ENCODE measurements at places on chromosomes 11 and 22. TPM values are rescaled to one million over a fixed set of nuclear protein-coding genes. Genes with fewer than 3 reads are reported as not detected.

GRCh38 chr11:107791343-107792048, 67.1 kb downstream of the SLC35F2 start:
- DNase-seq, result peak; percentile 20

DNA sequence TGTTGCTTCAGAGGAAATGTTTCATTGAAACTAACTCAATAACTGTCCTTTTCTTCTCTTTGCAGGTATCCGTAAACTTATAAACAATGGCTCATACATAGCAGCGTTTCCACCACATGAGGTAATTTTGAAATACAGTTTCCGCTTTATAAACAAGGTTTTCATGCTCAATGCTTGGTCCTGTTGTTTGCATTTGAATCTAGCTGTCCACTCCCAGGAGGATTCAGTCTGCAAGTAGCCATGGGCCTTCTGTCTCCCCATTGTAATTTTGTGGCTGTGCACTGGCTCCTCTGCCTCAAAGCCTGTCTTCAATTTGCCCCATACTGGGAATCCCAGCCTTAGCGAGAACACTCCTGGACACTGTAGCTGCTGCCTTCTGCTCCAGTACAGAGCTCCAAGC, 34.7 kb downstream of the MUC15 start:
- DNase-seq, result no peak

- DNase-seq, result no peak
These were observed 124.3 kb upstream of the TOP3B start for GRCh38 chr22:22106855-22107254.

The MMP12 gene
- 1.5 TPM for total RNA-seq

The PRR5 gene
- total RNA-seq, result 5.0 TPM

The ZFP91 gene
- 45.8 TPM for total RNA-seq

DNA sequence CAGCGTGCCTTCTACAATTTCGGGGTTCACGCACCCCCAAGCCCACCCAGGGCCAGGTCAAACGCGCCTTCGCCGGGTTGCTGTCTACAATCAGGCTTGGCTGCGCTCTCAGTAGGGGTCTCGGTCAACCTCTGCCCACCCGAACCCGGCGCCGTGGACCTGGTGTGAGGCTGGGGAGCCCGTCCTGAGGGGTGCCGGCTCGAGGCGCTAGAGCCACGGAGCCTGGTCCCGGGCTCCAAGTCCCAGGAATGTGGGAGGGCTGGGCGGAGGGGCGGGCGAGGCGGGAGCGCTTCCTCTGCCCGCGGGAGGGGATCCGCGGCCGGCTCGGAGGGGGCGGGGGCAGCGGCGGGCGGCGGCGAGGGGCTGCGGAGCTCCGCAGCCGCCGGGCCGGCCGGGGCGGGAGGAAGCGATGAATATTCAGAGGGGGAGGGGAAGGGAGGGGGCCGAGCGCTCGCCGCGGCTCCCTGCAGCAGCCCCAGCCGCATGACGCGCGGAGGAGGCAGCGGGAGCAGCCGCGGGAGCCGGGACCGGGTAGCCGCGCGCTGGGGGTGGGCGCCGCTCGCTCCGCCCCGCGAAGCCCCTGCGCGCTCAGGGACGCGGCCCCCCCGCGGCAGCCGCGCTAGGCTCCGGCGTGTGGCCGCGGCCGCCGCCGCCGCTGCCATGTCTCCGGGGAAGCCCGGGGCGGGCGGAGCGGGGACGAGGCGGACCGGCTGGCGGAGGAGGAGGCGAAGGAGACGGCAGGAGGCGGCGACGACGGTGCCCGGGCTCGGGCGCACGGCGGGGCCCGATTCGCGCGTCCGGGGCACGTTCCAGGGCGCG, at the start of gene PTPRJ:
Gene PTPRJ, plus strand, starts transcription at position 472 of the 819 bp plus-strand sequence. CDS start 354 bp downstream, outside the sequence.
- DNase-seq, result no peak

GRCh38 chr11:104870910-104871309, 27.4 kb downstream of the CASP12 start:
- no peak for DNase-seq

DNA sequence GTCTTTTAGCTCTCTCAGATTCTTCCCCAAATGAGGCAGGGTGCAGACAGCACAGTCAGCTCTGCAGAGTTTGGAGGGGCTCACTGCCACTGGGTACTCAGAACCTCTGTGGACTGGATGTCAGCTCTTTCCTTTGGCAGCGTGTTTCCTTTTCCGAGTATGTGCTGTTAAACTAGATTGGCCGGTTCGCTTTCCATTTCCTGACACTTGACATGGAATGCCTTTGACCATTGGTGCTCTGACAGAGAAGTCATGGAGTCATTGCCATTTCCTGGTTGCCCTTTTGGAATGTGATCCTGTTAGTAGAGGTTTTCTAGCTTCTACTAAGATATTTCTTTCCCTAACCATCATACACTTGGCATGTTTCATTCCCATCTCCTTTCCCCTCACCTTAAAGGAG, 86.7 kb downstream of the SWAP70 start:
- no peak for DNase-seq

DNA sequence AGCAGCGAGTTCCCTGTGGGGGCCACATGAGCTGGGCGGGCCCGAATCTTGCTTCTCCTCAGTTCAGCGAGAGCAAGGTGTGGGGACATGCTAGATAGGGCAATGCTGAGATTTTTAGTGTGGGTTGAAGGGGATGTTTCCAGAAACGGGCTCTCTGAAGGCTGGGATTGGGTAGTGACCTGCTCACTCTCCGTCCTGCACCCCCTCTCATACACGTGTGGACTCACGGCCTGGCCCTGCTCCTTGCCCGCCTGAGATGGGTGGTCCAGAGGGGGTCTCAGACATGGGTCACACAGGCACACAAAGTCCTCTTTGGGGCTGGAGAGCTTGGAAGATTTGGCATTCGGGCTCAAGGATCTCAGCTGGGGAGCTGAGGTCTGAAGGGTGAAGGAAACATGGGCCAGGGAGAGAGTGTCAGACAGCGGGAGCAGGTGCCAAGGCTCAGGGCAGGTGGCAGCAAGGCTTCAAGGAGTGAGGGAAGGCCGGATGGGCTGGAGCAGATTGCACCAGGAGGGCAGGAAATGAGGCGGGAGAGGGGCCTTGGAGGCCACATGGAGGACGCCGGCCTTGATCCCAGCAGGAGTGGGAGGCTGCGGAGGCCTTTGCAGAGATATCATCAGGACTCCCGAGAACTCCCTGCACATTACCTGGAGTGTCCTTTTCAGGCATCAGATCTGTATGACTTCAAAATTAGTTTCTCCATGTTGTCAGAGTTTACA, 74.1 kb downstream of the PARVB start:
- DNase-seq, result no peak

DNA sequence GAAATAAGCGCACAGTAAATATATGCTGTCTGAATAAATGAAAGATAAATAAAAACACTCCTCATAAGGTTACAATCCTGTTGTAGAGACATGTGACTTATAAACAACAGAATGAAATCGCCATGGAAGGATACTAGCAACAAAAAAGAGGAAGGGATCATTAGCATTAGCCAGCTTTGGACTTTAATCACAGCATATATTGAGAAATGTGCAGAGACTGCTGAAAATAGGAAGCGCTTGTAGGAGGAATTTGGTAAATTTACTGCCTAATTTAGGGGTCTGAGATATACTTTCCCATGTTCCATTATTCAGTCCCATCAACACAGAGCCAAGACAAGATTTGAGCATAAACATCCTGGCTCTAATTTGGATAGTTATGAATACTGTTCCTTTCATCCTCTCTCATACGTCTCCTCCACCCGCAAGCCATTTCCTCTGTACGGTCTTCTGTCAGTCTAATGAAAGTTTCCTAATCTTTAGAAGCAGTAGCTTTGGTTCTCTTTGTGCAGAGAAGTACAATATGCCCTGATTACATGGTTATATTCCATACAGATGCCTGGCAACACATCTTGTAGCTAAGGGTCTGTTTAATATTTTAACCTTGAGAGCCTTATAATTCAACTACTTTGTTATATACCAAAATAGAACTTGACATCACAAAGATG, 37.1 kb upstream of the AKIP1 start:
- no peak for DNase-seq

The OR8D1 gene
- not detected for total RNA-seq

GRCh38 chr11:118691926-118692830, 12.7 kb upstream of the TREH start:
- DNase-seq, result peak; percentile 31

DNA sequence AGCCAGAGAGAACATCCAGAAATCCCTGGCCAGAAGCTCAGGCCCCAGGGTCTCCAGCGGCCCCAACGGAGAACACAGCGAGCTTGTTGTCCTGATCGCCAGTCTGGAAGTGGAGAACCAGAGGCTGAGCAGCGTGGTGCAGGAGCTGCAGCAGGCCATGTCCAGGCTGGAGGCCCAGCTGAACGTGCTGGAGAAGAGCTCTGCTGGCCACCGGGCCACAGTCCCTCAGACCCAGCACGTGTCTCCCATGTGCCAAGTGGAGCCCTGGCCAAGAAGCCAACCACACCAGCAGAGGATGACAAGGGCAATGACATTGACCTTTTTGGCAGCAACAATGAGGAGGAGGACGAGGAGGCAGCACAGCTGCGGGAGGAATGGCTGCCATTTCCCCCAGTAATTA, 20.6 kb upstream of the SCGB1D1 start:
- no peak for DNase-seq

The SLC22A25 gene
- total RNA-seq, result not detected

- DNase-seq, result no peak
These were observed 68.4 kb downstream of the ELFN2 start for GRCh38 chr22:37358917-37359316.

The UFD1 gene
- total RNA-seq, result 71.1 TPM

DNA sequence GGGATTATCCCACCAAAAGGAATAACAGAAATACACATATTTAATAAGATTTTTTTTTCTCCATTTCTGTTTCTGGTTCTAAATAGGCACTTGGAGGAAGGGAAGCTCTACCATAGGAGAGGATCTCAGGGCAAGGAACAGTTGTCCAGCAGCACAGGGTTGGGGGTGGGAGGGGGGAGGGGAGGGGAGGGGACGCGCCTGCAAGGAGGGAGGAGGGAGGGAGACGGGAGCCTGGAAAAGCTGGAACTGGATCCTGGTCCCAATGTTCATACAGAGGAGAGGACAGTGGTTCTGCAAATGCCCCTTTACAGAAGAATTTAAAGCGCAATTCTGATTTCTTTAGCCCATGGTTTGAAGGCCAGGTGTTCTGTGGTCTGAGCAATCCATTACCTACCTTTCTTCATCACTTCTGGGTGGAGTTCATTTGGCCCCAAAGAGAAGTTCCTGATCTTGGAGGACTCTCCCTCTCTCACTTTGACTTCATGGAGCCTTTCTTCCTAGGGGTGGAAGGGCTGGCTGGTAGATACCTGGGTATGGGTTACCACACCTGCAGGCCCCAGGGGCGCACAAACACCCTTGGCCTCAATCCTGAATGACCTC, 348.9 kb upstream of the NCAM1 start:
- DNase-seq, result no peak

The KCNE3 gene
- total RNA-seq, result 0.08 TPM

The CCDC81 gene
- not detected for total RNA-seq

DNA sequence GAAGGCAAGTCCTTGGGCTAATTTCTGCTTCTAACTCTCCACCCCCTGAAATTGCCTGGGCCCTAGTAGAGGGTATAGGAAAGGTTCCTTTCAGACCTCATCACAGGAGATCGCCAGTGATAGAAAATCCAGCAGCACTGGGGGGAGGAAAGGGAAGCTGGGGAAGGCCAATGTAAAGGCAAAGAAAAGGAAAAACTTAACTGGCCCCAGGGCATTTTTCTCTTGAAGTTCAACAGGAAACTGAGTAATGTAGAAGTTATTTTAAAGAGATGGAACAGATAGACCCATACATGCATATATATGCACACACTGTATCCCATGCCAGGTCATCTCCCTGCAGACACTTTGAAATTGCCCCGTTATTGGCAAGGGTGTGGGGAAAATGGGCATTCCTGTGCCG, 134.0 kb downstream of the TRIM44 start:
- DNase-seq, result no peak

- no peak for DNase-seq
These were observed 151.6 kb upstream of the E2F8 start for GRCh38 chr11:19392321-19392720.

The TSPAN32 gene
- total RNA-seq, result 0.81 TPM

The MAJIN gene
- not detected for total RNA-seq

DNA sequence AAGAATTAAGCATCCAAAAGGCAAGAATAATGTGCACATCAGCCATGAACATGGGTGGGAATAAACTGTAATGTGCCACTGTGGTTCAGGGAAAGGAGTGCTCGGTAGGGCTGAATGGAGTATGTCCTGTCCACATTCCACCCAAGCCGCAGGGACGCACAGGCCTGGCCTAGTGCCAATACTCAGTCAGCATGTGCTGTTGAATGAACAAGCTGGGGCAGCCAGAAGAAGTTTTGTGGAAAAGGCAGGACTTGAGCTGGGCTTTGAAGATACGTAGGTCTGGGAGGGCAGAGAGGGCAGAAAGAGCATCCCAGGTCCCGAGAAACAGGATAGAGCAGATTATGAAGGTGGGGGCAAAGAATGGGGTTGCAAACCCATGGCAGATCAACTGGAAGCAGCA, 60.0 kb upstream of the PLET1 start:
- DNase-seq, result no peak

- DNase-seq, result no peak
These were observed 50.8 kb downstream of the BUD13 start for GRCh38 chr11:116721988-116722387.

- DNase-seq, result no peak
These were observed 36.6 kb upstream of the GRAMD1B start for GRCh38 chr11:123393312-123393927.

DNA sequence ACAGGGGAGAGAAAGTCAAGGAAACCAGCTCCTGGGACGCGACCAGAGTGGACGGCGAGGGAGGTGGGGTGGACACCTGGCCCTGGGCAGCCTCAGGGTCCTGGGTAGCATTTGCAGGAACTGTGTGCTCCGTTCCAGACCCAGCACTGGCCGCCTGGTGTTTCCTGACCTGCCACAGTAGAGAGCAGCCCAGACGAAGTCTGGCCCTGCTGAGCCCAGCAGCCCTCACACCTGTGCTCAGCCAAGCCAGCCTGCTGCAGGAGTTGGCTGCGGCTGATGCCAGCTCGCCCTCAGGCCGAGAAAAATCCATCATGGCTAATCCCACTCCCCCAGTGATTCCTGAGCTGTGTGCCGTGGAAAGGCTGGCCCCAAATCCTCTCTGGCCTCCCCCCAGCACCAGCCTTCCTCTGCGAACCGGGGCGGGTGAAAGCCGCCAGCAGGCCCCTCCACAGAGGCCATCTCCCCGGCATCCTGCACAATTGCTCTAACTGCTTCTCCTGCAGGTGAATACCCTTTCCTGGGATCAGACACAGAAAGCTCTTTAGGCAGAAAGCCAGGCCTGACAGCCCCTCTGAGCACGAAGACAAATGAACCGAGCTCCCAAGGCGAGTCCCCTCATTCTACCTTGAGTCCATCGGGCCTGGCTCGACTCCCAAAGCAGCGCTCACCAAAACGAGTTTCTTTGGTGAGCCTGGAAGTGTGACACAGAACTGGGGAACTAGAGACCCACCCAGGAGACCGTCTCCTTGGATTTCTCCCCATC, 88.6 kb downstream of the RTL6 start:
- DNase-seq, result no peak

GRCh38 chr11:130600139-130600538, 151.7 kb downstream of the ADAMTS15 start:
- DNase-seq, result no peak

The CD3G gene
- not detected for total RNA-seq

The OR6Q1 gene
- total RNA-seq, result not detected

The CNGA4 gene
- not detected for total RNA-seq

Measured in H4 (cell line).